ENCODE measurements at places on chromosomes 3 and 15.

DNA sequence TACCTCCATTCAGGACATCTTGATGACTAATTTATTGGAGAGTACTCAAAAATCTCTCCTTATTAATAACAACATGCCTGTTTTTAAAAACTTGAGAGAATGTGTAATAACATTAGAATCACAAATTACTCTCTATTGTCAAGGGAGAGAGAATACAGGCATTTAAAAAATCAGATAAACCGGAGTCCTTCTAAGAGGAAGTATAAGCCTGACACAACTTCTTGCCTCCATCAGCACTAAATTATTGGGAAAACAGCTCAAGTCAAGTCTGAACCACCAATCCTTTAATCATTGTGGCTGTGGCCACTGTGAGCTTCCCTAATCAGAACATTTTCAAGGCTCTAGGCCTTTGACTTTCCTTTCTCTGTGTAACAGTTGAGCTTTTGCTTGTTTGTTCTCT lies 38.0 kb downstream of the SSR3 start:
- DNase-seq = no peak

GRCh38 chr3:21237638-21238037 lies 513.4 kb downstream of the ZNF385D start:
- no peak for DNase-seq

- DNase-seq = no peak
Measured at GRCh38 chr3:29644261-29644660, 363.4 kb downstream of the RBMS3 start.

- no peak for DNase-seq
Measured at GRCh38 chr15:67736810-67737209, 88.5 kb upstream of the SKOR1 start.

DNA sequence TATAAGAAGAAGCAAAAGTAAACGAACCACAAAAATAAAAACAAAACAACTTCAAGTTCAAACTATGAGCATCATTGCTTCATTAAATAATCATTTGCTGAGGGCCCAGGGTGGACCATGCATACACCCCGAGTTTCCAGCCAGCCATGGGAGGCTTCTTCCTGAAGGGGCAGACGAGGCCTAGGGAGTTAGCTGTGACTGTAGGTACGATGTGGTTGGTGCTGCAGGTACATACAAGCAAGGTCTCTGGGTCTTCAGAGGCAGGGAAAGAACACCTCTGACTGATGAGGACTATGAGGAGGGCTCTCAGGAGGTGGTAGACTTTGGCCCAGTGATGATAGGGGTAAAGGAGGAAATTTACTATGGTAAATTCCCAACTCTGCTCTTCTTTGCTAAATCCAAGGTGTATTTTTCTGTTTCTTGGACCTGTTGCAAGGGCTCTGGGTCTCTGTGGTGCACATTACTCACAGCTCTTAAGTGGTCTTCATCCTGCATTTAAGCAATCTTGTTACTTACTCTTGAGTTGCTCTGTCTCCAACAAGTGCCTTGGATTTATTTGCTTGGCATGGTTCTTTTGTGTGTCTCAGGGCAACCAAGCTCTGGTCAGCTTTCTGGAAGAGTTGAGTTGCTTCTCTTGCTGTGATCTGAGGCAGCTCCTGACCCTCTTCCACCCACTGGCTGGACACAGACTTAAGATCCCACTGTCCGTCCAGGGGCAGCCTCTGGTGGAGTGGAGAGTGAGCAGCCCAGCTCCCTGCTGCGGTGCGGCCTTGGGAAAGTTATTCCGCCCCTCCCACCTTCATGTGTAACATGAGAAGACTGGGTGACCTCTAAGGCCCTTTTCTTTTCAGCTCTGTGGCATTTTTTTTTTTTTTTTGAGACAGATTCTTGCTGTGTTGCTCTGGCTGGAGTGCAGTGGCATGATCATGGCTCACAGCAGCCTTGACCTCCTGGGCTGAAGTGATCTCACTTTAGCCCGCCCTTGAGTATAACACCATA lies 56.1 kb upstream of the KIF23 start:
- no peak for DNase-seq

DNA sequence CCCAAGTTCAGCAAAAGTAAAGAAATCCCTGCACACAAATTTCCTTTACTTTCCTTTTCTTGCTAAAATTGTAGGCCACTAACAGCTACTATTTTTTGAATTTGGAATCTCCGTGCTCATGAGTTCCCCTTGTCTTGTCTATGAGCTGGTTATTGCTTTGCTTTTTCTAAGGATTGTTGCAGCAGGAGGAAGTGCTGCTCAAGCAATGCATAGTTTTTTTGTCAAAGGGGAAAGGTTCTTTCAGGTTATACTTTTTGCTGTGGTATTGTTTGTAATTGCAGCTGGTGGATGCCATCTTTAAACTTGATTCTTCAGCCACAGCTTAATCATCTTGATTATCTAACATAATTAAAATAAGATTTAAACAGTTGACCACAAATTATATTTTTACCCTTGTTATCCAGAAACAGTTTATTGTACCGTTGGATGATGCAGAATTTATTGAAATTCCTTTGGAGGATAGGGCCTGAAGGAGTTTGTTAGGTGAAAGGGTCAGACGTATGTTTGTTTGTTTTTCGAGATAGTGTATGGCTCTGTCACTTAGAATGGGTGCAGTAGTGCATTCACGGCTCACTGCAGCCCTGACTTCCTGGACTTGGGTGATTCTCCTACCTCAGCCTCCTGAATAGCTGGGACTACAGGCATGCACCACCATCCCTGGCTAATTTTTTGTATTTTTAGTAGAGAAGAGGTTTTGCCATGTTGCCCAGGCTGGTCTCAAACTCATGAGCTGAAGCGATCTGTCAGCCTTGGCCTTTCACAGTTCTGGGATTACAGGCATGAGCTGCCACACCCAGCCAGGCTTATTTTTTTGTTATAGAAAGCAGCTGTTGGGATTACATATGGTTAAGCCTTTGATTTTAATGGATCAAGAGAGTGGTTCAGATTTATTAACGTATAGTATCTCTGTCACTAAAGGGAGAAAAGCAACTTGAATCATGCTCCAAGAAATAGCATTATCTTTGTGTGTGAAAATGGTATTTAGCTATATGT lies 11.7 kb downstream of the MGA start:
- no peak for DNase-seq

DNA sequence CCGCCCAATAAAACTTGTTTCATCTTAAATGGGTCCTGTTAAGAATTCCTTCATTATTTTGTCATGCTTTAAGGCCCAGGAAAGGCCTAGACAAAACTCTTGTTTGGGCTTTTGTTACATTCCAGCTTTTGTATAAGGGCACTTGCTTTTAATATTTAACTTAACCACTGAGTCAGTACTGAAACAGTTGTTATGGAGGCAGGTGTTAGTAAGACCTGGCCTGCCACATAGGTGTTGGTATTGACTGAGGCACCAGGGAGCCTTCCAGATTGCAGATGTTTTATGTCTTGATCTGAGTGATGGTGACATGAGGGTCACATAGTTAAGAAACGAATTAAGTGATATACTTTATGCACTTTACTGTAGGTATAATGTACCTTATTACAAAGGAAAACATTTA lies 274.9 kb upstream of the TGFBR2 start:
- DNase-seq = no peak

DNA sequence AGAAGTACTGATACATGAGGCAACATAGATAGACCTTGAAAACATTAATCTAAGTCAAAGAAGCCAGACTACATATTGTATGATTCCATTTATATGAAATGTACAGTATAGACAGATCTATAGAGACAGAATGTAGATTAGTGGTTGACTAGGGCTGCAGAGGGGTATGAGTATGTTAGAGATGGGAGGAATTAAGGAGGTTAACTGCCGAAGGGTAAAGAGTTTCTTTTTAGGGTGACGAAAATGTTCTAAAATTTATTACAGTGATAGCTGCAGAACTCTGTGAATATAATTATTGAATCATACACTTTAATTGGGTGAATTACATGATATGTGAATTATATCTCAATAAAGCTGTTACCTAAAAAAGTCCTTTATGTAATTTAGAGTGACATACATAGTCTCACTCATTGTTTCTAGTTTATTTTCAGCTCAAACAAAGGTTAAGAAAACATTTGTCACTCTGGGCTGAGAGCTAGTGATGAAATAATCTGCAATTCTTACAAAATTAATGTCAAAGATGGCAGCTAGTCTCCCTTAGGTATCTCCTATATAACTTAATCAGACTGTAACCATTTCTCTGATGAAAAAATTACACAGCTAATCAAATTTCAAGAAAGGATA lies 61.4 kb downstream of the DENND4A start:
- no peak for DNase-seq

DNA sequence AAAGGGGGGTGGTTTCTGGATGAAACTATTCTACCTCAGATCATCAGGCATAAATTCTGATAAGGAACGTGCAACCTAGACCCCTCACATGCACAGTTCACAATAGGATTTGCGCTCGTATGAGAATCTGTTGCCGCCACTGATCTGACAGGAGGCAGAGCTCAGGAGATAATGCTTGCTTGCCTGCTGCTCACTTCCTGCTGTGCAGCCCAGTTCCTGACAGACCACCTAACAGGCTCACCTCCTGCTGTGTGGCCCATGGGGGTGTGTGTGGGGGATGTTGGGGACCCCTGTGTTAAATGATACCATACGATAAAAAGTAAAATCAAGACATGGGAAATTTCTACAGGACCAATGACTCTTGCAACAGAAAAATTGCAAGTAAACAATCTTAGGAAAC lies 24.0 kb downstream of the CP start:
- DNase-seq = no peak

DNA sequence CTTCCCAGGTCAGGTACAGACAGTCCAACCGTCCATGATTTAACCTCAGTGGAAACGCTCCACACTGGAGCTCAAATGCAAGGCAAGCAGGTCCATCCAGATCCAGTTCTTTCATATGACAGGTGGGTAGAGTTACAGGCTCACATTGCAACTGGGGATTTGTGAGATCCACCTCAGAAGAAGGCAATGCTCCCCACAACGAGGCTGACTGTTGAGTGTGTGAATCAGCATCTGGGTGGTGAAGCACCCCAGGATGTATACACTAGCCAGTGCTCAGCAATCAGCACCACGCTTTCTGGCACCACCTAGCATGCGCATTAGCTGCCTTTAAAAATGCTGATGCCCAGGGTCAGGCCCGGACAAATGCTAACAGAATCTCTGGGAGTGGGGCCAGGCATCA lies 343.5 kb upstream of the ICE2 start:
- no peak for DNase-seq

DNA sequence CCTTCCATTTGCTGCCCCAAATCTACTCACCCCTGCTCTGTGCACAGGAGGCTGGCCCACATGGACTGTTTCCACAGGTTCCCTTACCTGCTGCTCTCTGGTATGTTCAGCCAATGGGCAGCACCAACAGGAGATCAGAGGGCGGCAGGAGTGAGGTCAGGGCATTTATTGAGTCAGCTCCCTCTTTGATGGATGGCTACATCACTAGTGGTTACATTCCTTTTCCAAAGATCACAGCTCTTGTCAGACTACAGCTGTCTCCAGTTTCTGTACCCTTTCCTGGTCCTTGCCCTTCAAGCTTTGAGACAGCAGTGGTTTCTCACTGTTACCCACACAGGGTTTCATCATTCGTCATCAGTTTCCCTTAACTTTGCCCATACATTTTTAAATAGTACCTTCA lies 325.1 kb downstream of the SUCLG2 start:
- DNase-seq = no peak

DNA sequence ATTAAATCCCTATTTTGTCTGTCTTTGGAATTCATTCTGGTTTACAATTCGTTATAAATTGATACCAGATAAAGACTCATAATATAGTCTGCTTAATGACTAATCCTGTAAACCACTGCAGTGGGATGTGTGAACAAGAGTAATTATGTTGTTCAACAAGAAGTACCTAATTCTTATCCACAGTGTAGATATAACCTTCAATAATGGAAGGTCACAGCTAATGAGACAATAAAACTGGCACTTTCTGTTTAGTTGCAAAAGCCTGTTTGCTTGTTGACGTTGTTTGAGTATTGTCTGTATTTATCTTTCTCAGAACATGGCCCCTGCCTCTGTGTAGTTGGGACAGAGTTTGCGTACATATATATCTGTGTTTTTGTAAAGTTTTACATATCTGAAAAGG lies 26.7 kb downstream of the PIAS1 start:
- no peak for DNase-seq

Data from activated T-helper 1 cell treated with anti-CD3 and anti-CD28 coated beads, Interleukin-2, amount 50 U/mL, for 16 hours (primary cell).